Stimulated activated CD4-positive, alpha-beta T cell treated with anti-CD3 and anti-CD28 coated beads, Interleukin-15, amount 100 ng/mL, for 1 hour (primary cell): ENCODE measurements at places on chromosomes 6 and 20.

DNA sequence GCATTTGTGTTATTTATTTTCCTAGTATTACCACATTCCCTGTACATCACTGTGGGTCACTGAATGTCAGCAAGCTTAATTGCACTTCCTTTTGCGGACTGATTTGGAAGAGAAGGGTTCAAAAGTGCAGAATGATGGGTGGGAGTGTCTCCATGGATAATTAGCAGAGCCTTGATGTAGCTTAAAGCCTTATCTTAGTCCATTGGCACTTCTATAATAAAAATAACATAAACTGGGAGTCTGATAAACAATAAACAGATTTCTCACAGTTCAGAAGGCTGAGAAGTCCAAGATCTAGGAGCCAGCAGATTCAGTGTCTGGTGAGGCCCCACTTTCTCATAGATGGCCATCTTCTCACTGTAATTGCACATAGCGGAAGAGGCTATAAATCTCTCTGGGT is 501.1 kb upstream of the POU3F2 start:
- no peak for DNase-seq

- no peak for DNase-seq
Measured at GRCh38 chr6:43979525-43979924, 147.7 kb downstream of the MRPL14 start.

DNA sequence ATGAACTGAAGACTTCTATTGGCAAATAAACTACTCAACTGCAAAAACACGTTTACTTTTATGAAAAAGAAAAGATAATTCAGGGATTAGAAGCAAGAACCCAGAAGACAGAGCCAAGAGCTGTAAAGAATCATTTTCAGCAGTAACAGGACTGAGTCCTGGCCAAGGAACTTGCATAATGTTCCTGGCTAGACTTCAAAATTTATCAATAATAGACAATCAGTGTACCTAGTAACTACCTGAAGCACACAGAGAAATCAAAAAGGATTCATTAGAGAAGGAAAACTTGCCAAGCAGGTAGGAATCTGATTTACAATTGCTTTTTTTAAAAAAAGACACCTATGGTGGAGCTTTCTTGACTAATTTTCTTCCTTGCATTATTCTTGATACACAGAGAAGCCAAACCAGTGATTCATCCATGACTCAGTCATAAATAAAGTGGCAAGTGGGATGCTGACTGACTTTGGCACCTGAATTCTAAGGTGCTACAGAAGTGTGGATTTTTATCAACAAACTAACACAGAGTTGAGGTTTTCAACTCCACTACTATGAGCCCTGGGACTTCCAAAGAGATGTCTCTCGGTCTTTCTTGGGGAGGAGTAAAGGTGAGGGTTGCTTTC is 281.3 kb downstream of the BMP7 start:
- DNase-seq: no peak

GRCh38 chr20:60407011-60407771 is 449.0 kb downstream of the CDH26 start:
- DNase-seq: no peak

- no peak for DNase-seq
Measured at GRCh38 chr6:111265842-111266241, 178.5 kb downstream of the SLC16A10 start.

- DNase-seq: no peak
Measured at GRCh38 chr6:100462706-100463629, 1.8 kb downstream of the SIM1 start.

DNA sequence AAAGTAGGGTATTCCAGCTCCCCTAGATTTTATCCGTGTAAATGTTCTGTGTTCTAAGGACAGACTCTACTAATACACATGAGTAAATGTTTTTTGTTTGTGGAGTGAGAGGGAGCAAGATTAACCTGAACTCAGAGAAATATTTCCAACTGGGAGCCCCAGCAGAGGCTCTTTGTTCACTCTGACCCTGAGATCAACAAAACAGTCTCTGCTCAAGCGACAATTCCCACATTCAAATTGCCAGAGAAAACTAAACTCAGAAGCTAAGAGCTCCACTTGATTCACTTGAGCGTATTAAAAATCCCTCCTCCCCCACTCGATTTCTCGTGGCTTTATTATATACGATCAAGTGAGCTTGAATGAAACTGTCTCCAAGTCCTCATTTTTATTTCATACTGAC is 413.9 kb upstream of the JARID2 start:
- DNase-seq: no peak

- DNase-seq: no peak
Measured at GRCh38 chr20:35173576-35174192, 1.8 kb downstream of the PROCR start.

- DNase-seq: no peak
Measured at GRCh38 chr20:18288749-18289267, 481 bp downstream of the ZNF133 start.

DNA sequence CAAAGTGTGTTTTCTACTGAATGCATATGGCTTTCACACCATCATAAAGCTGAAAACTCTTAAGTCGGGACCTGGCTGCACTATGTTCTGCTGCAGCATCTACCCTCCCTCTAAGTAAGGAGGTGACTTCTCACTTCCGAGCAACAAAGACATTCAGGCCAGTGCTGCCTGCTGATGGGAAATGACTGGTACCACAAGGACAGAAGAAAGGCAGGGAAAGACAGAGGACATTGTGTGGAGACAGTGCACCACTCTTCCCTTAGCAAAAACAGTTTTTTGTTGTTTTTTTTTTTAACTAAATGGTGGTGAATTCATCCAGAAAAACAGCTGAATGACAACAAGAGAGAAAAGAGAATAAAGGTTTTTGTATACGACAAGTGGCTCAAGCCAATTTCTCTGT is 81.5 kb downstream of the MAP7 start:
- no peak for DNase-seq

GRCh38 chr6:169700296-169700695 is 1.5 kb downstream of the WDR27 start:
- no peak for DNase-seq

DNA sequence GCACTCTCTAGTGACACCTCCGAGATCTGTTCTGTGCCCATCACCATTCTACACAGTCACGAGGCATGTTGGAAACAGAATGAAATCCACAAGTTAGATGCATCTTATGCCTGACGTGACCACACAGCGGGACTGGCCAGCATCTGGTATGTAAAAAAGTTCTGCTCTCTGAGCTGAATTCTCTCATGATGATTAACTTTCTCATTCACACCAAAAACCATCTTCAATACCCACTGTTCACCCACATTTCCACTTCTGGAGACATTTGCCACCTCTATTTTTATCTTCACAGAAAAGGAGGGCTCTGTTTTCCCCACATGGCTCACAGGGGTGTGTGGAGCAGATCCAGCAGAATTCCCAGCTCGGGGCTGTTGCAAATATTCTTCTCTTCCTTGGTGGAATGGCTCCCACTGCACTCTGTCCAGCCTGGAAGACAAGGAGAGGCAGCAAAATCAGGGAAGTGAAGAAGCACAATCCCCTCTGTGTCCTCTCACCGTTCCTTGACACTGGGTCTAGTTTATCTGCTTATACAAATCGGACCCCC is 303.4 kb downstream of the TAF4 start:
- DNase-seq: no peak

- DNase-seq: no peak
Measured at GRCh38 chr20:62728028-62728780, 19.6 kb downstream of the NTSR1 start.

- no peak for DNase-seq
Measured at GRCh38 chr20:47235853-47236638, 120.5 kb downstream of the ZMYND8 start.

DNA sequence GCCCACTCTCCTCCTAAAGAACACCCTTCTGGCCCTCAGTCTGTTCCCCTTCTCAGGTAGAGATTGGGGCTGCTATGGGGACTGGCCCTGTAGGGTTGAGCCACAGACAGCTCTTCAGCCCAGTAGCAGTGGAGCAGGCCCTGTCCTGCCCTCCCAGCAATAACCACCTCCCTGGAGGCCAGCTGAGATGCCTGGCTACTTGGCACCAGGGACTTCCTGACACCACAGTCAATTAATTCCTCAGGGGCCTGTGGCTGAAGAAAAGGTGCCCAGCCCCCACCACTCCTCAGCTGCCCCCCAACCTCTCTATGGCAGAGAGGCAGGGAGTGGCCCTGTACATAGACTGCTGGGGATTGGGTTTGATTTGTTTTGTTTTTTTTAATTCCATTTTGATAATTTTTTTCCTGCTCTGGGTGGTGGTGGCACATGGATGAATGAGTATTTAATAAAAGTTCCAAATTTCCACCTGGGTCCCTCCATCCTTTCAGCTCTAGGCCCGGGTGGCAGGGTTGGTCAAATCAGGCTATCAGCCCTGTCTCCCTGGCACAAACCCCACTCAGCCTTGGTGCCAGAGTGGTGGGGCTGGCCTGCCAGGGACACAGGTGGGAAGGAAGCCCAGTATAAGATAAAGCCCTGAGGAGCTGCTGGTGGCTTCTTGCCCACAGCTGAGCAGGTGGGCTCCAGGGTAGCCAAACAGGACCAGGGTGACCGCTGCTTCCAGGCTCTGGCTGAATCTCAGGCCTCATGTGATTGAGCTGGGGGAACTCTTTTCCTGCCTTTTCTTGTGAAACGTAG is 1.9 kb upstream of the DEF6 start:
- no peak for DNase-seq

GRCh38 chr6:170295510-170296422 is 4.9 kb upstream of the DLL1 start:
- peak; percentile 40 for DNase-seq

GRCh38 chr6:97394160-97394748 is 111.2 kb upstream of the MMS22L start:
- peak; percentile 2 for DNase-seq

DNA sequence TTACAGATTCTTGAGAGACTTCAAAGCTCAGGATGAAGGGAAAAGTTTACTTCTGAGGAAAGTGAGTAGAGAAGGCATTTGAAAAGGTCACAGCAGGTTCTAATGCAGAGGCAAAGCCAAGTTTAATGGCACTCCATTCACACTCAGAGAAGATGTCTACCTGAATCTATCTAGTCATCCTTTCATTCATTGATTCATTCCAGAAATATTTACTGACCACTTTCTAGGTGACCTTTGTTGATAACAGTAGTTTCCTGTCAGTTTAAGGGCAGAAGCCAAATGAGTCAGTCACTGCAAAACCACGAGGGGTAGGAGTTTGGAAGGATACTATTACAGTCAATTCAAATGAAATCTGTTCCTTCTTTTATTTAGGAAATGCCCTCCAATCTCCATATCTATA is 30.8 kb downstream of the FBXO5 start:
- DNase-seq: no peak

DNA sequence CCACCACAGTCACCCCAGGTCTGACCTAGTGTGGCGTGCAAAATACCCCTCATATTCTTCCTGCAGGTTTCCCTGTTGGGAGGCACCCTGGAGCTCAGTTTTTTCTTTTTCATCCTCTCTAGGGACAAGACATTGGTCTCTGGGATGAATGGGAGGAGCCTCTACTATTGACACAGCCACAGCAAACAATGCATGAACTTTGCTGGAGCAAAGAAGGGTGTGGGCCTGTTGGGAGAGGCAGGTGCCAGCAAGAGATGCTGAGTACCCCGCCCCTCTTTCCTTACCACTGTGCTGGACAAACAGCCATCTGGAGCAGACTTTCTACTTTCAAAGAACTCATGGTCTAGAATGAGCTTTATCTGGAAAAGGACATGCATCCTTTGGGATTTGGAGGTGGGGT is 10.1 kb downstream of the TGM3 start:
- DNase-seq: no peak

DNA sequence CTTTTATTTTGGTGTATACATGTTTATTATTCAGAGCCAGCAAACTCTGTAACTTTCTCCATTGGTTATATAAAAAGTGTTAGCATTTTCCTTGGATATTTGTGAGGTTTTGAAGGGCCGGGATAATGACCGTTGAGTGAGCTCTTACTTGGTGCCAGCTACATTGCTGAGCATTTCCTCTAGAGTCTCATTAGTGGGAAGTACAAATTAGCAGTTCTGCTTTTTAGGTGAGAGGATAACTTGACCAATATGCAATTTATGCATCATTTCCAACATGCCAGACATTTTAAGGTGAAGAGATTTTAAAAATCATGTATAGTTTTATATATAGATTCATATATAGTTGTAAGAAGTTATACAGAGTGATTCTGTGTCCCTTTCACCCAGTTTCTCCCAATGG is 84.3 kb downstream of the CARMIL1 start:
- DNase-seq: no peak

DNA sequence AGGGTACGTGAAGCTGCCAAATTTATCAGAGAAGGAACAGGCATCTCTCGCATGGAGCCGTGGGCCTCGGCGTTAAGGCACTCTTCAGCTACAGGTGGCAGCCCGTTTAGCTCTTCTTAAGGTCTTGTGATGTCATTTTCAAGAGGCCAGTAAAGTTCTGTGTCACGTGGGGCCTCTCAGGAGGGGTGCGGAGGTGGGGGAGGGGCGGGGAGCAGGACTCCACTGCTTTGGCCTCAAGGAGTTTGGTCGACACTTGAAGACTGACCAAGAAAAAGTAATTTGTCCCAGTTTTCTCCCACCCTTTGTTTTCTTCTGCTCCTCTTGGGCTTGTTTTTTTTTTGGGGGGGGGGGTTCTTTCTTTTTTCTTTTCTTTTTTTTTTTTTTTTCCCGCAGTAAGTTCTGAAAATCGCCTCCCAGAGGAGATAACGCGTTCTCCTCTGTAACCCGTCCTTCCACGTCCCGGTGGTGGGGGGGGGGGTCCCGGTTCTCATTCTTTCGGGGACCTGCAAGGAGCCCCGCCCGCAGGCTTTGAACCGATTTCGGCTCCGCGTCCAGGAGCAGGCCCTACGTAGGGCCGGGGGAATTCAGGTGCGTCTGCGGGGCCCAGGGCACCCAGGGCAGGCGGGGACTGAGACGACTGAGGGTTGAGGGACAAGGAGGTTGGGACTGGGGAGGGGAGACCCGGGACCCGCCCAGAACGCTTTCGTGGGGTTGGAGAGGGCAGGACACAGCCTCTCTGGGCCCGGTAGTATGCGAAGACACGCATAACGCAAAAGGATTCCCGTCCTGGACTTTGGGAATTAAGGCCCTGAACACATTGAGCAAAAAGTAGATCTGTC is 26.0 kb downstream of the GPX6 start:
- peak; percentile 21 for DNase-seq

DNA sequence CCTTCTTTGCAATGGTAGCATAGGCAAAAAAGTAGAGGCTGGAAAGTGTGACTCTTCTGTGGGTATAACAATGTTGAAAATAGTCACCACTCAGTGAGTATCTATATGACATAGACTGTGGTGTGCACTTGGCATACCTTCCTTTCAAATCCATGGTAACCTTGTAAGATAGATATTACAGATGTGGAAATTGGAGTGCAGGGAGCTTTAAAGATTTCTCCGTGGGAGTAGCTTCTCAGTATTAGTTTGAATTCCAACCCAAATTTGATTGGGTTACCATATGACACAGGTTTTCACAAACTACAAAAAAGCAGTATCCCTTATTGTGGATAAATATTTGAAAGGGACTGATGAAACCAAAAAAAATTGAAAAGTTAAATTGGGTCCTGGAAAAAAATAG is 163.8 kb downstream of the CLVS2 start:
- DNase-seq: no peak

- no peak for DNase-seq
Measured at GRCh38 chr6:43290905-43291355, 7.1 kb upstream of the SLC22A7 start.

- DNase-seq: no peak
Measured at GRCh38 chr6:136520517-136520916, 29.7 kb downstream of the MAP7 start.
